Neuronal stem cell (in vitro differentiated cells): ENCODE measurements at places on chromosomes 5 and 9.

DNA sequence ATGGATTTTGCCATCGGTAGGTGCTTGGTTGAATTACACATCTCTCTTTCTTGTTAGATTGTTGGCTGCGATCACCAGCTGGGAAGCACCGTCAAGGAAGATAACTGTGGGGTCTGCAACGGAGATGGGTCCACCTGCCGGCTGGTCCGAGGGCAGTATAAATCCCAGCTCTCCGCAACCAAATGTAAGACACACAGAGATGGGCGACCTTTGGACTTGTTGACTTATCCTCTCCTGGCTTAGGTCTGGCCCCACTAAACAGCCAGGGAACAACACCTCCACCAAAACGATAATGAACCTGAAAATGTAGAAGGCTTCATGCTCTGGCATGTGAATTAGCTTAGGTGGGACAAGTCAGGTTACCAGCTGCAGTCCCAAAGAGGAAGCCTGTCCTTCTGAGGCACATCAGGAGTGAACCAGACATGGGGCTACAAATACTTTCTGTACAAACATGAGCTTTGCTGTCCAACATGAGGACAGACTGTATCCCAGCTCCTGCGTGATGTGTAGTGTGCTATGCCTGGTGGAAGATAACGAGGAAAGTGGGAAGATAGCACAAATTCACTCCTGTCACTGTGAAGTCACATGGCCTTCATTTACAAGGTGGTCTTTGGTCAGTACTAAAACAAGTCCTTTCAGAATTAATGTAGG is 148.4 kb downstream of the ADAMTSL1 start:
- DNase-seq, result no peak

DNA sequence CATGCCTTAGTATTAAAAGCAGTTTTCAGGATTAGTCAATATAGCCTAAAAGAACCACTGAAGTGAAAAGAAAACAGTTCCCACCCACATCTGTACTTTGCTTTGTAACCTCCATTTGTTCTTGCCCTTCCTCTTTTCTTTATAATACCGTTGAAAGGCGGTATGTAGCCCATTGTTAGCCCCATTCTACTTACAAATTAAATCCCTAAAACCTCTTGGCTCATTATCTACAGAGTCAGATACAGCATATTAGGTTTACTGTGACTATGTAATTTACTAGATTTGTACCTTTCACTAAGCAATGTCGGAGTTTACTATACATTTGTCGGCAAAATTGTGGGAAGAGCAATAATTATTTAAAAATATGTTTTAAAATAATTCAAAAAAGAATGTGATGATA is 17.3 kb downstream of the ALDH1A1 start:
- DNase-seq, result peak; percentile 14

- DNase-seq, result no peak
Measured at GRCh38 chr5:72006361-72006760, 100.9 kb upstream of the MAP1B start.

- DNase-seq, result no peak
Measured at GRCh38 chr9:97243606-97244005, 63.9 kb upstream of the CCDC180 start.

GRCh38 chr9:994005-994404 is 17.6 kb downstream of the DMRT3 start:
- DNase-seq, result no peak
